ENCODE measurements at places on chromosomes 11 and 22. TPM values are rescaled to one million over a fixed set of nuclear protein-coding genes. Genes with fewer than 3 reads are reported as not detected.

Gene GLYAT
- total RNA-seq = 0.18 TPM

GRCh38 chr11:119144825-119145486, 3.9 kb upstream of the ABCG4 start:
- no peaks in the 10 kb centered on the region for H3K4me1 ChIP-seq
- peaks cover 10% of the 10 kb centered on the region for H3K27me3 ChIP-seq
- no peak for DNase-seq
- H3K27ac ChIP-seq = no peak overlapping the region

DNA sequence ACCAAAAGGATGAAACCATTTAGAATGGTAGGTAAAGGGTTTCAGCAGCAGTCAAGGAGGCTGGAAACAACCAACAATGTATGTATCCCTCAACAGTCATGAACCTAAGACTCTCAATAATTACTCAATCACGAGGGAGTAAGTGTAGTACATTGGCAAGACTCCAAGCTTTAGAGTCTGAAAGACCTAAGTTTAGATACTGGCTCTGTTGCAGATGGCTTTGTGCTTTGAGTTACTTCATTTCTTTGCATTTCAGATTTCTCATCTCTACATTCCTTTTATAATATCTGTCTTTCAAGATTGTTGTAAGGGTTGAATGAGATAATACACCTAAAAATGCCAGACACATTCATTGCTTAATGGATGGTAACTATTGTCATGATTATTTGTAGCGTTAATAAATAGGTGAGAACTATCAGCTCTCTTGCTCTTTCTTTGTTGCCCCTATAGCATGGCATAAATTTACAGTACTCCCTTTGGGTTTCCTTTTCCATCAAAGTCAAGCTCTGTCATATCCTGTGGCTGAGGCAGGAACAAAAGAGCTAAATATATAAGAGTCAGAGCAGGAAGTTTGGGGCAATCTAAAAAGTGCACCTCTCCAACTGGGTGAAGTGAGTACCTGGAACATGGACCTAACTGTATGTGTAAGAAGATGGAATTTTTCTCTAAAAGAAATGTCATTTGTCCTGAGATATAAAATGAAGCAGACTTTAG, 228.2 kb upstream of the ZC3H12C start:
- no peak overlapping the region for H3K4me3 ChIP-seq
- H3K27ac ChIP-seq = no peak overlapping the region
- no peaks in the 10 kb centered on the region for H3K27me3 ChIP-seq
- no peak for DNase-seq
- no peaks in the 10 kb centered on the region for H3K36me3 ChIP-seq

- no peak overlapping the region for H3K4me3 ChIP-seq
- no peak for DNase-seq
- H3K4me1 ChIP-seq = no peaks in the 10 kb centered on the region
- no peaks in the 10 kb centered on the region for H3K36me3 ChIP-seq
Measured at GRCh38 chr11:129295746-129296145, 79.9 kb upstream of the BARX2 start.

DNA sequence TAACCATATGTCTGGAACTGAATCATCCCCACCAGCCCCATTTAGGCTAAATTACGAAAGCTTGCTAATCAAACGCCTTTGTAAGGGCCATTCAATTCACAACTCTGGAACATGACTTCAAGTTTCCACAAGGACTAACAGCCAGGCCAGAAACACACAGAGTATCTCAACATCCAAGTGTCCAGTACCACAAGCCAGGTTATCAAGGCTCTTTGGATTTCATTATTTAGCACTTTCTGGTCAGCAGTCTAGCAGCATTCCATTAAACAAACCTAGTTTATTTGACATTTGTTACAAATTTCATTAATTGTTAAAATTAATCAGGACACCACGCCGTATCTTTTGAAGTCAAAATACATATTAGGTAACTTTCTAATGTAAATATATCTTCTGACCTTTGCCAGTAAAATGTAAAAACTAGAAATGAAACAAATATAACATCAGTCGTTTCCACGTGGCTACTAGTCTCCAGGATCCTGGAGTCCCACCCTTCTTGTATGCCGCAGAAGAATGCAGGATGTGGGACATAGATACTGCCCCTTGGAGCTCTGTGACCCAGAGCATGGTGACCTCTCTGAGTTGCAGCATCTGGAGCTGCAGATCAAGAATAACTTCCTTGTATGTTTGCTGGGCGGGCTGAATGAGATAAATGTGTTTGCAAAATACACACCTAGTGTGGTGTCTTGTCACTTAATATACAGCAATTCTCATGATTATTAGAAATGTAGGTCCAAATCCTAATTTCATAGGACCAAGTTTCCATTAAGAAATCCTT, 64.7 kb downstream of the MPPED2 start:
- H3K4me3 ChIP-seq = no peak overlapping the region
- H3K27me3 ChIP-seq = peaks cover 2% of the 10 kb centered on the region
- H3K4me1 ChIP-seq = no peaks in the 10 kb centered on the region
- H3K27ac ChIP-seq = no peak overlapping the region
- no peaks in the 10 kb centered on the region for H3K36me3 ChIP-seq
- no peak for DNase-seq

Measured in GM12878 (cell line).